Mesenchymal stem cell (in vitro differentiated cells and primary cell): ENCODE measurements at places on chromosomes 4 and X.

GRCh38 chr4:6402566-6403399, 69.6 kb downstream of the PPP2R2C start:
- no peak for DNase-seq

DNA sequence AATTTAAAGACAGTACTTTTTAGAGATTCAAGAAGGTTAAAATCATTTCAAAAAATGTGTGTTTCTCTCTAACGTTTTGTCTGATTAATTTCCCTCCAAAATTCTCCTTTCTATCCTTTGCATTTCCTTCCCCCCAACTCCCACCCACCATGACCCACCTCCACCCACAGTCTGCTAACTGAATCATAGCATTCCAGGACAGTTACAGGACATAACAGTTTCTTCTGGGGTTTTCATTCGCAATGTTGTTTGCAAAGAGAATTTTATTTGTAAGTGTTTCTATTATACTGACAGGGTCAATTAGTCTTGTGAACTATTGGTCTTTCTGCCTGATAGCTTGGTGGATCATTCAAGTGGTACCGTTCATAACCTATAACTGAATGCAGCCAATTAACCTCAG, 53.7 kb downstream of the ANAPC10 start:
- peak; percentile 11 for DNase-seq

GRCh38 chr4:89277412-89277811, 30.2 kb downstream of the GPRIN3 start:
- DNase-seq = peak; percentile 3

DNA sequence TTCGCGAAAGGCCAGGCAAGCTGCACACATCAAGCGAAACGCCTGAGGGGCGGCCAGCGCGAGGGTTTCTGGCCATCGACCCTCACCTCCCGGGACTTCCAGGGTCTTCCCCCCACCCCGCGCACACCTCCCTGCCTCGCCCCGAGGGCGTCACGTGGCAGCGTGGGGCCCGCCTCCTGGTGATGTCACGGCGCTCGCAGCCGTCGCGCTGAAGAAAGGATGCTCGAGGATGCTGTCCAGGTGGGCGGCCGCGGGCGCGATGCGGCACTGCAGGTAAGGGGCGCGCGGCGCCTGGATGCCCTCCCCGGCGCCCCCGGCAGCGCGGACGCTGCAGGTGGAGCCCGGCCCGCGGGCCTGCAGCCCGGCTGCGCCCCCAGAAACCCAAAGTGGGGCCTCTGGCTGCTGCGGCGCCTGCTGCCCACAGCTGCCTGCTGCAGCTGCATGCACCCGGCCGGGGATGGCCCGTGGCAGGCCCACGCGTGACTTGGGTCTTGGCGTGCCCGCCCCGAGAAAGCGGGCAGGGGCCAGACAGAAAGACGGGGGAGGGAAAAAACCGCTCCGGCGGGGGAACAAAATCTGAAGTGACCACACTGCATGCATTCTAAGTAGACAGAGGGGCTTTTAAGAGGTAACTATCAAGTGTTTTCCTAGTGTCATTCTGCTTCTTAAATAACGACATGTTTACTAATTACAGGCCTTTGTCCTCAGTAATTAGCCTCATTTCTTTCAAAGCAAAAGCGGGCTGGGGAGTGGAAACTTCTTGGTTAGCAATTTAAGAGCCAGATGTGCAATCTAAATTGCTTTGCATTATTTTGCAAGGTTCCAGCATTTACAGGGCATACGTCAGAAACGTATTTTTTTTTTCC, 1.7 kb downstream of the CLCN4 start:
- peak; percentile 5 for DNase-seq

- no peak for DNase-seq
These were observed 189.3 kb upstream of the GPRIN3 start for GRCh38 chr4:89496851-89497250.

DNA sequence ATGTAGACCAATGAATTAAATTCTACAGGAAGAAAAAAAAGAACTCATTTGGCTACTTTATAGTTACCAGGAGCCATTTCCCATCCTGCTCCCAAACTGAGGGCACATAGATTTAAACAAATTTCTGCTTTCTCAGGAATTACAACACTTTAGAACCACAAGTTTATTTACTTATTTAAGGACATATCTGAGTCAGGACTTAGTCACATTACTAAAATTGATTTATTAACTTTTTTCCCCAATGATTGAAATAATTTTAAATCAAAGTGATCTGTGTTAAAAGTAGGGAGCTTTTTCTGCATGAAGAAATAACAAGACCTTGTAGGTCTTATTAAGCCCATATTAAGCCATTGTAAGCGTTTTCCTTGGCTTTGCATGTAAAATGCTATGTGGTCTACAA, 291.0 kb upstream of the HAND2 start:
- DNase-seq = peak; percentile 65

DNA sequence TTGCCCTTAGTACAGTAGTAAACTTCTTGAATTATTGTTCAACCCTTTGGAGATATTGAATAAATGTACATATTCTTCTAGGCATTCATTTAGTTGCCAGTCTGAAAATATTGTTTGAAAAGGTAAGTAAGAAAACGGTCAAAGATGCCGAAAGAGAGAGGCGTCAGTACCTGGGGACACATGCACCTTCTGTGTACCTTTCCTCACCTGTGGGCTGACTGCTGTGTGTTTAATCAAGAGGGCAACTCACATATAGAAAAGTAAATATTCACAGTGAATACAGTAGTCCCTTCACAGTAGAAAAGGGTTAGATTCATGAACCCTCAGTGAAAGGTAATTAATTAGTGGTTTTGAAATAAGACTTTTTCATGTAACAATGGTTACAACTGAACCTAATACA, 6.9 kb downstream of the ANXA10 start:
- DNase-seq = no peak

DNA sequence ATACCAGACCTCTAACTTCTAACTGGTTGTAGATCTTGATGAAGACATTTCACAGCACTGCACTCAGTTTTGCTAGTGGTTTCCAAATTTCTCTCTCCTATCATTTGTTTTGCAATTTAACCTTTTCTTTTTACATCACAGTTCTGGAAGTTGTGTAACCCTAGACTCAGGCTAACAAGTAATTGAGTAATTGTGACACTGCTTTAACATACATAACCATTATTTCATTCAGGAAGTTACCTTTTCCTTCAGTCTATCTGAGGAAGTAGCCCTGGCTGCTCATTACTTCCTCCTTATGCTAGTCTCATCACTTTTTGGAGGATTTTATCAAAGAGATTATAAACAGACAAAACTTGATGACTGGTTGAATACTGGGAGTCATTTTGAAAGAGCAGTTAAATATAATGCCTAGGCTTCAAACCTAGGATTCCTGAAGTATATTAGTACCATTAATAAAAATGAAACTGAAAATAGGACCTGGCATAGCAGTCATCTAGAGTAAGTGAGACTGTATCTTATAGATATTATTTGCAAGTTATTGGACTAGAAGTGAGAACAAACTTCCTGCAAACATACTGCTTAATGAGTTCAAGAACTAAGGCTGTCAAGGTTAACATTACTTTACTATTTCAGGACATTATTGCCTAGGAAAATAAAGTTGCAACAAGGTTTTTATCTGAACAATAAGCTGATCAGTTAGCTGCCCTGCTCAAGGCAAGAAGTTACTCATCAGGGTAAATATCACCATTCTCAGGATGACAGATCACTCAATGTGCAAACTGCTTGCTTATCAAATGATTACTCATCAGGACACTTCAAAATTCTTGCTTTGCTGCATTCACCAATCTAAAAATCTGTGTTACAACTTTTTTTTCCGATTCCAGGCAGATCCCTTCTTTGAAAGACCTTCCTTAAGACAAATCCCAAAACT, 25.6 kb upstream of the TEX13C start:
- peak; percentile 33 for DNase-seq
